ENCODE measurements at places on chromosomes 7 and 10.

- no peak for DNase-seq
Observed at GRCh38 chr10:124081547-124082140, 11.8 kb downstream of the CHST15 start.

DNA sequence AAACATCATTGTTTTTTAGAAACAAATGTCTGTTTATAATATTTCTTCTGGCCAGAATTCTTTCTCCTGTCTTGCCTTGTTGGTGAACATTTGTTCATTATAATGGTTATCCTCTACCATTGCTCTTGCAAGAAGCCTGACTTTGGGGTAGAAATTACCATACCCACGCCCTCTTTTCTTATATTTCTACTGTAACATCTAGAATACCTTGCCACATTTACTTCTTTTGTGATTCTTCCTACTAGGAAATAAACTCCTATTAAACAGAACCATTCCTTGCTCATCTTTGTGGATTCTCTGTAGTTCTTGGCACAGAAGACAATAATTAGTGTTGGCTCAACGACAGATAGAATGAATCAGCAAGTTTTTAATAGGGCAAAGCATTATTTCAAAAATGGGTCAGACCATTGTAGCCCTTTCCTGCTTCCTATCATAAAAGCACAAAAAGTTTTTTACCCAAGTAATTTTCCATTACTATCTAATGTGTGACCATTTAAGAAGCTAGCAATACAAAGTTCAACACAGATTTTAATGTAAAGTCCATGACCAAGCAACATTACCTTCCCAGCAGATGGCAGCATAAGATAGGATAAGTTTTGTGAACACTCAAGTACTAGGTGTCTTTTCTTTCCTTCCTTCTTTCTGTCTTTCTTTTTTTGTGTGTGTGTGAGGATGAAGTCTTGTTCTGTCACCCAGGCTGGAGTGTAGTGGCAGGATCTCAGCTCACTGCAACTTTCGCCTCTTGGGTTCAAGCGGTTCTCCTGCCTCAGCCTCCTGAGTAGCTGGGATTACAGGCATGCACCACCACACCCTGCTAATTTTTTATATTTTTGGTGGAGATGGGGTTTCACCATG, 270.4 kb downstream of the HGF start:
- DNase-seq, result no peak

- DNase-seq, result no peak
Observed at GRCh38 chr10:82150123-82150900, 275.3 kb downstream of the NRG3 start.

DNA sequence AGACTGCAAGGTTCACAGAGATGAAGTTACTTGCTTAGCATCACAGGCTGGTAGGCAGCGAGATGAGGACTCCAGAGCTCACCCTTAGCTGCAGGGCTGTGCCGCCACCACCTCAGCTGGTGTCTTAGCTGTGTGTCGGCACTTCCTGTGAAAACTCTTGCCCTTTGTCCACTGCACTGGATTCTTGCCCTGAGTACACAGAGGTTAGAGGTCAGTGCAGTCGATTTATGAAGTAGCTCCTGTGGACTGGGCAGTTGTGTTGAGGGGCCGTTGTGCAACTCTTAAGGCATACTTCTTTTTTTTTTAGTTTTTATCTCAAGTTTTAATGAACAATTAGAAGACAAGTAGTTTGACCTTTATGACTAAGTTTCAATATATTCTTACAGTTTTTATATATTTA, 10.6 kb downstream of the NDUFB2 start:
- DNase-seq, result no peak

DNA sequence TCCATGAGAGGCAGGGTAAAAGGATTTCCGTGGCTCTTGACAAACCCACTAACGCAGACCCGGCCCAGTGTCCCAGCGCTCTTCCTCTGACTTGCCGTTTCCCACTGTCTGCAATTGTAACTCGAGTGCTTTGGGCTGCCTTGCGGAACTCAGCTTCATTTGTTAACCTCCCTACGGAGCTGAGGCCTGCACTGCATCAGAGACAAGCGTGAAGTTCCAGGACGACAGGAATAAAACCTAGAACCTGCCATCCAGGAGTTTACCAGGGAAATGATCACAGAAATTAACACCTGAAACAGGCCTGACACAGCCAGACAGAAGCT, 76.2 kb downstream of the SFMBT2 start:
- no peak for DNase-seq

- no peak for DNase-seq
Observed at GRCh38 chr10:33418301-33418700, 83.8 kb upstream of the NRP1 start.

DNA sequence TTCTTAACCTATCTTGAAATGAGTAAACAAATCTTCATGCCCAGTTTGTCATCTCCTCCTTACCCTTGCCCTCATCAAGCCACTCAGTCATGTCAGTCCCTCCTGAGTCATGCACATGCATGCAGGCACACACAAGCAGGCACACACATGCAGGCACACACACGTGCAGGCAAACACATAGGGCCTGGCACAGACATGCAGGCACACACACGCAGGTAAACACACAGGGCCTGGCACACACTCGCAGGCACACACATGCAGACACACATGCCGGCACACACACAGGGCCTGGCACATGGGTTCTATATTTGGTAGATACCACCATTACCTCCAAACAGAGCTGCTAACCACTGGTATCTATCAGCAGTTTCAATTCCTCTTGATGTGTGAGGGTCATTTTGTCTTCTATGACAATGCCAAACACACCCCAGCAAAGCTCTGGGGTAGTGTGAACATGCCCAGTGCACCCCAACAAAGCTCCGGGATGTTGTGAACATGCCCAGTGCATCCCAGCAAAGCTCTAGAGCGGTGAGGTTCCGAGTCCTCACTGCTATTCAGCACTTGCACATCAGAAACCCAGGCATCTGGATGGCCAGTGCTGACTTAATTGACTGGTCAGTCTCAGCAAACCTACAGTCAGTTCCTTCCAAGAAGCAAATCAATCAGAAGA, 563.8 kb downstream of the PTPRN2 start:
- no peak for DNase-seq

DNA sequence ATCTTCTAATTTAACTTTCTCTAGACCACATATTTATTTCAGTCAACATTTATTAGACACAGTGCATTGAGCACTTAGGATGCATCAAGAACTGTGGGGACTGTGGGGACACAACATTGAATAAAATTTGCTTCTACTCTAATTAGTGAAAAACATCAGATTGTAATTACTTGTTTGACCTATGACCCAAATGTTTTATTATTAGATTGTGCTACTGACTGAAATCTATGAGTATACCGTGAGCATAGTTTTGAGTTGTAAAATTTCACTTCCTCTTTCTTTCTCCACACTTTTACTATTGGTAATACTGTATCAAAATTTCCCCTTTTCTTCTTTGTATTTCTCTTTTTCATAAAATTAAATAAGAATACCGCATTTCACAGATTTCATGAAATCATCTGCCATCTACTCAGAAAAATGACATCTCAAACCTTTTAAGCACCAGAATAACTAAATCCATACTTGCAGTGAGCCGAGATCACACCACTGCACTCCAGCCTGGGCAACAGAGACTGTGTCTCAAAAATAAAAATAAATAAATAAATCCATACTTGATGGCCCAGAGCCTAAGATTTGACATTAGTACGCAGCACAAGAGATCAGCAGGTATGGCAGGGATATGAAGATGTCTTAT, 25.4 kb upstream of the INPP5F start:
- no peak for DNase-seq

- DNase-seq, result no peak
Observed at GRCh38 chr7:6307762-6308161, 35.3 kb upstream of the CYTH3 start.

DNA sequence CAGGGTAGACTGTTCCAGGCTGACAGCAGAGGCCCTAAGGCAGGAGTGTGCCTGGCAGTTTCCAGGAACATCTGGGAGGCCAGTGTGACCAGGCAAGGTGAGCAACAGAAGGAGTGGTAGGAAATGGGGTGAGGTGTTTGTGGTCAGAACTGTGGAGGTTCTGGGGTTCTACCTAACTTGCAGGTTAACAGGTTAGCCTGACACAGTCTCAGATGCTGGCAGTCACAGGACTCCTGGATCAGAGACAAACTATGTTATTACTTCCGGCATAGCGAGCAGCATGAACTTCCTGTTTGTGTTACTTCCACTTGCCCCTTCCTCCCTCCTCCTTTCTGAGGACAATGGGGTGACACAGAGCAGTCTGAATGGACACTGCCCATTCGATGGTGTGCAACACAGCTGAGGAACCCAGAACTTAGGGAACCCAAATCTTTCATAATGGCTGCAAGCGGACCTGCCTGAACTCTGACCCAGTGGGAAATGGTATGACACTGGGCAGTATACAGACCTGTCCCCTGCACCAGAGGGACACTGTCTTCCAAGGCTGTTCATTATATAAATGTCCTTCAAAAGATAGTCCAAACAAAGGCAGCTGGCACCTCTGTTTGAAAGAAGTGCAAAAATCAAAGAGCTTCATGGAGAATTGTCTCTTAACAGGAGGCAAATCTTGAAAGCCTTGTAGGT, 3.9 kb upstream of the SAR1A start:
- DNase-seq, result no peak

- DNase-seq, result no peak
Observed at GRCh38 chr7:27166531-27167505, 1.5 kb upstream of the HOXA9 start.

GRCh38 chr10:7734821-7735220, 31.7 kb downstream of the ITIH2 start:
- no peak for DNase-seq

DNA sequence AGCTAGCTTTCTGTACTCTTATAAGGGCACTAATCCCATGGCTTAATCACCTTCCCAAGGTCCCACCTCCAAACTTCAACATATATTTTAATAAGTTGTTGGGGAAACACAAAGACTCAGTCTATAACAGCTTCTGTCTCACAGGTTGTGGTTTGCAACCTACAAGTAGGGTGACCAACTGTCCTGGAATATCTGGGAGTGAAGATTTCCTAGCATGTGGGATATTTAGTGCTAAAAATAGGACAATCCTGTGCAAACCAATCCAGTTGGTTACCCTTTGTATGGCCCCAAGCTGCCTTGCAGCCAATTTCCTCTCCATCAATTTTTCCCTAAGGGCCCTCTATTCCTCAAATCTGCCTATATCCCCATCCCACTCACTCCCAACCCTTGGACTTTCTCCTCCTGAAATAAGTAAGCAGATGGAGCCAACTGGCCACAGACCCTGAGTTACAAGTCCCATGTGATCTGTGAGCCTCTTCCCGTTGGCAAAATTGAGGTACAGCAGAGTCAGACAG, 82.3 kb downstream of the FAM13C start:
- DNase-seq, result no peak

- no peak for DNase-seq
Observed at GRCh38 chr7:99699946-99700345, 20.1 kb upstream of the CYP3A5 start.

- DNase-seq, result no peak
Observed at GRCh38 chr10:102509387-102509786, 5.6 kb downstream of the SUFU start.

- DNase-seq, result no peak
Observed at GRCh38 chr7:158730383-158731346, 26.1 kb upstream of the NCAPG2 start.

DNA sequence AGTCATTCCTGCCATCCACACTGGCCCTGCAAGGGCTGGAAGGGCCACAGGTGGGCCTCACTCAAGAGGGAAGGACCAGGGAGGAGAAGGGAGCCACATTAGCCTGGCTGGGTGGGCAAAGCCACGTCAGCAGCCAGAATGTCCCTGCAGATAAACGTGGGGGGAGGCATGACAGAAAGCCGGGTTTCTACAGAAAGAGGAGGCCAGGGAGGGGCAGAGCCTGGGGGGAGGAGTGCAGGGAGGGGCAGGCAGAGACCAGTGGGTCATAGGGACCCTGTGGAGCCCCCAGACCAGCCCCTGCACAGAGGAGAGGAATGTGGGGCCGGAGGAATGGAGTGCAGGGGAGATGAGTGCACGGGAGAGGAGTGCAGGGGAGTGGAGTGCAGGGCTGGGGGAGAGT, 590.2 kb downstream of the PTPRN2 start:
- no peak for DNase-seq

- DNase-seq, result no peak
Observed at GRCh38 chr10:117464176-117464575, 78.4 kb upstream of the EMX2 start.

GRCh38 chr10:72688208-72688651, 3.7 kb upstream of the MCU start:
- DNase-seq, result no peak

DNA sequence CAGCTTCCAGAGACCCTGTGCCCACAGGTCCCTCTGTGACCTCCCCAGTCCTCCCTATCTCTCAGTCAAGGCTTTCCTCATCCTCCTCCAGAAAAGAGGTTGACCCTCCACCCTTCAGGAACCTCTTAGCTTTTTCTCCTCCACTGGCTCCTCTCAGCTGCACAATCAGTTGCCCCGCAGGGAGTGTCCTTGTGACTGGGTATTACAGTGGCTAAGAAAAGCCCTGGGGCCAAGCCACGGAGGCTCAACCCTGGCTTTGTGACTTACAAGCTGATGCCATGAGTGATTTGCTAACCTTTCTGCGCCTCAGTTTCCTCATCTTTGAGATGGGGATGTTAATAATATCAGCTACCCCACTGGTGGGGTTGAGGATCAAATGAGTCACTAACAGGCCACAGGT, 66.4 kb upstream of the ZMIZ1 start:
- no peak for DNase-seq

- DNase-seq, result no peak
Observed at GRCh38 chr10:126153711-126154628, 234.3 kb downstream of the ADAM12 start.

GRCh38 chr7:21169667-21170580, 258.0 kb upstream of the SP4 start:
- DNase-seq, result no peak

GRCh38 chr7:98603399-98603788, 13.7 kb upstream of the NPTX2 start:
- no peak for DNase-seq

- DNase-seq, result no peak
Observed at GRCh38 chr7:11191081-11191480, 217.4 kb downstream of the PHF14 start.

DNA sequence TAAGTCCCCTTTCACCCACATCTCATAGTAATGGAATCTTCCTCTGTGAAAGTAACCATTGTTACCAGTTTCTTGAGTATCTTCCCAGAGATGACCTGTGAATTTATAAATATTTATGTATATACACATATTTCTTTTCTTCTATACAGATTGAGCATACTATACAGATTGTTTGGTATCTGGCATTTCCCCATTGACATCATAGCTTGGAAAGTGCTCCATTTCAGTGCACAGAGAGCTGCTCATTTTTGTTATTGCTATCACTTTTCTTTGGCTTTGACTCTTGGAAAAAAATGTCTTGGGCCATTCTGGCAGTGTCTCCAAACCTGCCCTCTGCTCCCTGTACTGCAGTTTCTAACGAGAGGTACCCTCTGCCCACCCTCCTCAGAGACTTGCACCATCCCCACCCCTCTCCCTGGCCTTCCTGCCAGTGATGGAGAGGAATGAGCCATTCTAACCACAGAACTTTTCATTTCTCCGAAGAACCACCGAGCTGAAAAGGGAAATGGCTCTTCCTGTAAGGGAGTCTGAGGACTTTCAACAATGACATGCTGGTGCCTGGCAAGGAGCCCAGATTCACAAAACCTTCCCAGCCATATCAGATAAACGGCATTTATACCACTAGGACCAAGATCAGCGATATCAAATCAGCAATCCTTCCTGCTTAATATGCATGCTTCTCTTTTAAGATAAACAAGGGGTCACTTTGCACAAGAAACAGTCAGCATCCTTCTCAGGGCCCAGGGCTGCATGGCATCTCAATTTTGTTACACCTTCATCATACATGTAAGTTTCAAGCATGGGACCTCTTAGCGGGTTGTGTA, 19.7 kb upstream of the CCSER2 start:
- no peak for DNase-seq

Measured in stimulated activated CD4-positive, alpha-beta T cell treated with anti-CD3 and anti-CD28 coated beads, Interleukin-15, amount 100 ng/mL, for 1 hour (primary cell).